ENCODE measurements at places on chromosomes 3 and 15.

DNA sequence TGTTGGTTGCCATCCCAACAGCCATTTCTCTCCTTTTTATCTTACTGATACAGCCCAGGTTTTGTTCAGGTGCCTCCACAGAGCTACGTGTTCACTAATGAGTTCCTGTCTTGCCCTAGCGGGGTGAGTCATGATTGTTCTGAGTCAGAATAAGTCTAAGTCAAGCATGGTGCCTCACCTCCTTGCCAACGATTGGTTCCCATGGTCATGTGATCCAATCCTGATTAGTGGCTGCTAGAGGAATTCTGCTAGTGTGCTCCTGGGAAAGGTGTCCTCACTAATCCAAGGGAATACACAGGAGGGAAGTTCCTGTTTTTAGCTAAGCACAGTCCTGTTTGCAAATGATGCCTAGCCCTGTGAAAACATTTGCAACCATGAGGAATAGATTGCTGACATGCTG is 99.8 kb downstream of the NSUN3 start:
- DNase-seq, result no peak

DNA sequence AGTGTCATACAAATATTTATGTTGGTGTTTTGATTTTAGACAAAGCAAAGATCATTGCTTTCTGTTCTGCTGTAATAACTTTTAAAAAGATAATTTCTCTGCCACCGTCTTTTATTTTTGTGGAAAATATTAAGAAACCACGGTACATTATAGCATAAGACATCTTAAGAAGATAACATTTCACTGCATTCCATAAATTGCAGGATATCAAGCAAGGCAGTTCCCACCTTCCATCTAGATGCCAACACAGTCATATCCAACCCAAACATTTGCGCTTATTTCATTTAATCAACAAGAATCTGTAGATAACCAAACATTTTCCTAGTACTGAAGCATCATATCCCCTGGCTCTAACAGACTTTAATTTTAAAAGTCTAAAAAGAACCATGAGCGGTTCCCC is 25.1 kb downstream of the ARHGAP31 start:
- no peak for DNase-seq

DNA sequence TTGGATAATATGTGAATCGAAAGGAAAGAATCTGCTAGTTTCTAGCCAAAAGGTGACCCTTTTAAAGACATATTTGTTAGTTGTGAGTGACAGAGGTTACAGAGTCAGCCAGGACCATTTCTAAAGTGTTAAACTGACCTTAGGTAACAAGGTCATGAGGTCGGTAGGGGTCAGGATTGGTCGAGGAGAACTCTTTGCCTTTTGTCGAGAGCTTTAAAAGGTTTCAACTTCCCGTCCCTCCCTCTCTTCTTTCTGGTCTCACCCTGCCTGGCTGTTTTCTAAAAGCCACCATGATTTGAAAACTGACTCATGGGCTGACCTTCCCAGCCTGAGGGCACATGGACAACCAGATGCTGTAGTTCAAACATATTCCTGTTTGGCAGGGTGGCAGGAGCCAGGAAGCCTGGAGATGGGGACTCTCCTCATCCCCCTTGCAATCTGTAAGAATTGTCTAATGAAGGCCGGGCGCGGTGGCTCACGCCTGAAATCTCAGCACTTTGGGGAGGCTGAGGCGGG is 25.8 kb upstream of the PRTG start:
- DNase-seq, result no peak

GRCh38 chr3:188194332-188194731 is 40.4 kb downstream of the LPP start:
- DNase-seq, result no peak

GRCh38 chr3:69409831-69410230 is 23.9 kb upstream of the FRMD4B start:
- DNase-seq, result no peak

DNA sequence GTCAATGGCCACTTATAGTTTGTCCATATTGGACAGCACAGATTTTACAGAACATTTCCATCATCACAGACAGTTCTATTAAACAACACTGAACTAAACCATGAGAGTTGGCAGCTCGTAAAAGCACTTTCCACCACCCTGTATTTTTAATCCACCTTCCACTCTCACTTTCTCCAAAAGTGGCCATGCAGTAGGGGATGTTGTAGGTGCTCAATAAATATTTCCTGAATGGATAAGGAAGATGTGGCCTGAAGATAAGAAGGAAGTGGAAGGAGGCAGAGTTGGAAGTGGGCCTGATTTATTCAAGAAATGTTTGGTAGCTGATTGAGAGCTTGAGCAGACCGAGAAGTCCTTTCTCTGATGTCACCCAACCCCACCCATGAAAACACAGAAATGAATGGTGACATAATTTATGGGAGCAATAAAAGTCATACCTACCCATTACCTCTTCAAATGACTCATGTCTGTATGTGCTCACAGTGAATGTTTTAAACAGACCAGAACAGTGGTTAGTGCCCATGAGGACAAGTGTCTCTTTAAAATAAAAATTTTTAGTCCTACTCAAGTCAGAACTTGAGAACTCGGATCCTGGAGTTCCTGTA is 39.6 kb upstream of the CTNNB1 start:
- no peak for DNase-seq

GRCh38 chr15:80581976-80582375 is 113.1 kb upstream of the ABHD17C start:
- DNase-seq, result no peak

- DNase-seq, result no peak
Measured at GRCh38 chr15:84725001-84725491, 9.1 kb upstream of the SEC11A start.

DNA sequence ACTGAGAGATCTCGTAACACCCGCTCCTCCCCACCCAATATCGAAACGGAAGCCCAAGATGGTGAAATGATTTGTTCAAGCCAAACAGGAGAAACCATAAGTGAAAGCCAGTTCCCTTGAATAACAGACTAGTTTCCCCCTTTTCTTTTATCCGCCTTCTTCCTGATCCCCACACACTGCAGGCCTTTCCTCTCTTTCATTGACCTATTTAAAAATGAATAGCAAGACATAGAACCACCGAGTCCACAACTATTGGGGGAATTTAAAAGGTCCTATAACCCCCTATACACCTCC is 382 bp upstream of the COX17 start:
- DNase-seq, result no peak

DNA sequence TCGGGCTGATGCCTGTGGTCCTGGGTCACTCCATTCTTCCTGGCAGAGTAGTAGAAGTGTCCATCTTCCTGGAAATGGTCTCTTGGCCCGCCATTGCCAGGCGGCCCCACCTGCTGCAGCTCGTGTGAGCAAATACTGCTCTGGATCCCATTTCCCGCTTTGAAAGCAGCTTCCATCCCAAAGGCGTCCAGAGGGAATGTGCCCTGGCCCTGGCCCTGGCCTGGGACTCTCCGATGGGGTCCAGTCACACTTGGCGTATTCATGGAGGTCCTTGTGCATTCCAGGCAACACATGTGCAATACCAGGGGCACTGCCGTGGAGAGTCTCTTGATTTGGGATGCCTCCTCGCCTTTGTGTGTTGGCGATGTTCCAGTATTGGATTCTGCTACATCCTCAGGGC is 111.1 kb downstream of the SNRPN start:
- no peak for DNase-seq

GRCh38 chr15:29888646-29889045 is 66.4 kb upstream of the TJP1 start:
- no peak for DNase-seq

GRCh38 chr3:181610973-181611265 is 100.8 kb upstream of the SOX2 start:
- no peak for DNase-seq

- DNase-seq, result no peak
Measured at GRCh38 chr3:102074946-102075345, 225.6 kb downstream of the NFKBIZ start.

GRCh38 chr3:36210840-36211651 is 169.3 kb upstream of the STAC start:
- DNase-seq, result no peak

GRCh38 chr15:64006642-64007041 is 39.6 kb downstream of the DAPK2 start:
- no peak for DNase-seq

DNA sequence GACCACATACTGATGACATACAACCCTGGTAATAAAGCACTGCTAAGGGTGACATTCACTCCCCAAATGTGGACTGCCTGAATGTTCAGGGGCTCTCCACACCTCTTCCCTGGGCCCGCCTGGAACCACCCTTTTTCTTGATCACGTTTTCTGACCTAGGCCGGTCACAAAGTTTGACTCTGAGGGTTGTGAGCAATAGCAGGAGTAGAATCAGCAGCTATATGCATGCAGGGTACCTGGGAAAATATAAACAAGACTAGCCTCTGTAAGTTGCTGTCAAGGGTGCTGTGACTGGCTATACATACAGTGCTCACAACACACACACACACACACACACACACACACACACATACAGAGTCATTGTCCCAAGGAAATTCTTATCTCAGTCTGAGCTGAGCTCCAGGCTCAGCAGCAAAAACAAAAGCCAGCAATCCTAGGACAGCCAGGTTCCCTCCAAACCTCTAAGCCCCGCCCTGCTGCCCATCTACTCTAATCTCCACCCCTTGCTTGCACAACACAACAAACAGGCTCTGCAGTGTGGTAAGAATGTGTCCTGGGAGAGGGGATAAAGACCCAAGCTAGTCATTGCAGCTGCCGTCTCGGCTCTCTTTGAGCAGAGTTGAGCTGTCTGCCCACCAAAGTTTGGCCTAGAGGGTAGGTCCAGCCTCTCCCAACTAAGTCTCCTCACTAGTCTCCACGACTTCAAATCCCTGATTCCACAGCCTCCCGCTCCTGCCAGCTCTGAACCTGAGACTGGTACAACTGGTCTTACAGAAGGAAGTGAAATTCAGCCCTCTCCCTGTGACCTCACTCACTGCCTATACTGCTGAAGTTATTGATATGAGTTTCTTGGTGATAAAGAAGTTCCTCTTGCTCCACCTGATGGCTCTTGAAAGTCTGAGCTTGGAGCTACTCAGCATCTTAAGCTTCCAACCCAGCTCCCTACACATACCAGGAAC is 2.2 kb downstream of the BMF start:
- peak; percentile 27 for DNase-seq

DNA sequence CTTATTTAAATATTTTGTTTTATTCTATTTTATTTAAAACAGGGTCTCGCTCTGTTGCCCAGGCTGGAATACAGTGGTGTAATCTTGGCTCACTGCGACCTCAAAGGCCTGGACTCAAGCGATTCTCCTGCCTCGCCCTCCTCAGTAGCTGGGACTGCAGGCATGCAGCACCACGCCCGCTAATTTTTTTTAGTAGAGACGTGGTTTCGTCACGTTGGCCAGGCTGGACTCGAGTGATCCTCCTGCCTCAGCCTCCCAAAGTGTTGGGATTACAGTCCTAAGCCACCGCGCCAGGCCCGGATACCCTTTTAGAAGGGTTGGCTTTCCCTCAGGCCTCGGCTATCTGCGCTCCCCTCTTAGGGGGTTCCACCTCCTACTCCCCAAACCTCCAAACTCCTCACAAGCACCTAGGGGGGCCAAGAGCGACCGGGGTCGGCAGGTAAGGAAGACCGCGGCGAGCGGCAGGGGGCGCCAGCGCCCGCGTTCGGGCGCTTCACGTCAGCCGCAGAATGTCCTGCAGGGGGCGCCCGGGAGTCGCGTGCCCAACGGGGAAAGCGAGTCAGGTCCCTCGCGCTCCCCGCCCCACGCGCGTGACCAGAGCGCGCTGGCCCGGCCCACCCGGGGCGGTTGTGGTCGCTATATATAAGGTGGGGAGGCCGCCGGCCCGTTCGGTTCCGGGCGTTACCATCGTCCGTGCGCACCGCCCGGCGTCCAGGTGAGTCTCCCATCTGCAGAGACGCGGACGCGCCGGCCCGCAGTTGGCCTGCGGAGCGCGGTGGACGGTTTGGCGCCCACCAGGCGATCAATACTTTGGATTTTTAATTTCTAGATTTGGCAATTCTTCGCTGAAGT is 51.8 kb upstream of the GATM start:
- DNase-seq, result no peak

DNA sequence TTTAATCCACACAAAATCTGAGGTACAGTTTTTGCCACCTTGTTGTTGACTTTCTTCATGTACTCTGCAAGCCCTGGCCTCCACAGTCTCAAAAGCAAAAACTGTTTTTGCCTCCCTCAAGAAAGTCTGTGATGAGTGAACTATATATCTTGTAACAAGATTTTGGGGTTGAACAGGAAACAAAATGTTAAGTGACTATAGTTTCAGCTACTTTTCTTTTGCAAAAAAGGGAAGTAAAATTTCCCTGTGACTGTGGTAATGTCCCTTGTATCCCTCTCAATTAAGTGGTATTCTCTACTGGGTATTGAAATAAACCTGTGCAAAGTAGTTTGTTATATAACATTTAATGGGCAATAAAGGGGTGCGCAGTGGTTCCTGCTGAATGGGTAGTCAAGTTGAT is 21.3 kb upstream of the SCAANT1 start:
- DNase-seq, result no peak

GRCh38 chr15:22227411-22228100 is 147.2 kb downstream of the OR4M2 start:
- DNase-seq, result no peak

DNA sequence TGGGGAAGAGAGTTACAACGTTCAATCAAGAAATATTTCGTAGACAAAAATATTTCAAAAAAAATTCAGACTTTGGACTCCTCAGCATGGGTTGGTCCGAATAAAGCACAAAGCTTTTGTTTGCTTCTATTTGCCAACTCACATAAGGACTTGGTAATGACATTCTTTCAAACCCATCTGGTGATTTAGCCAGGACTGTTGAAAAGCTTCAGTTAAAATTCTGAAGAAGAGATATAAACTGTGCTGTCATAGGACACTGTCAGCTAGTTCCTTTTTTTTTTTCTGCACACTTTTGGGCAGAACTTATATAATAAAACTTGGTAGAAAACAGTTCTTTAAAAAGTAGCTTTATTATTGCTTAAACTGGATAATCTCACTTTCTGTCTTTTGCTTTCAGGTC is 660.8 kb upstream of the SGO1 start:
- DNase-seq, result no peak

GRCh38 chr15:90881181-90881977 is 2.9 kb upstream of the FES start:
- DNase-seq, result no peak

GRCh38 chr3:138974462-138974861 is 27.4 kb downstream of the FOXL2NB start:
- no peak for DNase-seq

DNA sequence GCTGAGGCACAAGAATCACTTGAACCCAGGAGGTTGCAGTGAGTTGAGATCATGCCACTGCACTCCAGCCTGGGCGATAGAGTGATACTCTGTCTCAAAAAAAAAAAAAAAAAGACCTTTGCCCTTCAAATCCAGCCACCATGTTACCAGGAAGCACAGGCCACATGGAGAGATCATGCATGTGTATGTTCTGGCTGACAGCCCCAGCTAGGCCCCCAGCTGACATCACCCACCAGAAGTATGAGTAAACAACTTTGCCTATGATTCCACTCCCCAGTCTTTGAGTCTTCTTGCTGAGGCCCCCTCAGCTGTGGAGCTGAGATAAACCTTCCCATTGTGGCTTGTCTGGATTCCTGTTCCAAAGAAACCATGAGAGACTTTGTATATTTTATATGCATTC is 3.3 kb upstream of the ARIH2 start:
- DNase-seq, result no peak

All from fibroblast of the conjunctiva (primary cell).